ENCODE measurements at places on chromosomes 1 and 21.

DNA sequence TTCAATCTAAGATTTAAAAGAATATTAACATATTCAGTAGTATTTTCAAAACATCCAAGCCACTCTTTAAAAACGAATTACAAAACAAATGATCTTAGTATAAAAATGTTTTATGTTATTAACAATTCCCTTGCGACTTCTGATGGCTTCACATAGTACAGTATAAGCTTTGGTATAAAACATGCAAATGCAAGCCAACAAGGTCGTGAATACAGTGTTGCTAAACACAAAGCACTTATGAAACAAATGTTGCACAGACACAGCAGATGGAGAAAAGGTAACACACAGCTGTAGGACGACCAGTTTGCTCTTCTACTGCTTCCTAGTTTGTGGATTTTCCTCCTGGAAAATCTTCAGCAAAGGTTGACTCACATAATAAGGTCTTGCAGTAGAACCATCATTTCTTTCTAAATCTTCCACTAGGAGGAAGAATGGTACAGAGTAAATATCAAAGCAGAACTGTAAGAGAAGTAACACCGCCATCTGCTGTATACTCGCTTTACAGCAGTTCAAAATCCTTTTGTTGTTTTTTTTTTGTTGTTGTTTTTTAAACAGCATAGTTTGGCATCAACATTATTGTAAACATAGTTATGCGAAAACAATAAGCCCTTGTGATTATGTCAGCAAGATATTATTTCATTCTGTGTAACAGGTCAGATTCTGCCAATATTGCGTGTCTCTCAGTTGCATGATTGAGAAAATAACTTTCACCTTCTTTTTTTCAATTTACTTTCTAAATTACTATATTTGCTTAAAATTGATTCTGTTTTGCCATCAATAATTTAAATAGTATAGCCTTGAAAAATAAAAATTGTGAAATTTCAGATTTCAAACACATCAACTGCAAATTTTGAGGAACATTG is 69.5 kb downstream of the LHX8 start:
- no peak for DNase-seq

GRCh38 chr1:85151446-85151845 is 49.4 kb downstream of the SYDE2 start:
- DNase-seq: no peak

DNA sequence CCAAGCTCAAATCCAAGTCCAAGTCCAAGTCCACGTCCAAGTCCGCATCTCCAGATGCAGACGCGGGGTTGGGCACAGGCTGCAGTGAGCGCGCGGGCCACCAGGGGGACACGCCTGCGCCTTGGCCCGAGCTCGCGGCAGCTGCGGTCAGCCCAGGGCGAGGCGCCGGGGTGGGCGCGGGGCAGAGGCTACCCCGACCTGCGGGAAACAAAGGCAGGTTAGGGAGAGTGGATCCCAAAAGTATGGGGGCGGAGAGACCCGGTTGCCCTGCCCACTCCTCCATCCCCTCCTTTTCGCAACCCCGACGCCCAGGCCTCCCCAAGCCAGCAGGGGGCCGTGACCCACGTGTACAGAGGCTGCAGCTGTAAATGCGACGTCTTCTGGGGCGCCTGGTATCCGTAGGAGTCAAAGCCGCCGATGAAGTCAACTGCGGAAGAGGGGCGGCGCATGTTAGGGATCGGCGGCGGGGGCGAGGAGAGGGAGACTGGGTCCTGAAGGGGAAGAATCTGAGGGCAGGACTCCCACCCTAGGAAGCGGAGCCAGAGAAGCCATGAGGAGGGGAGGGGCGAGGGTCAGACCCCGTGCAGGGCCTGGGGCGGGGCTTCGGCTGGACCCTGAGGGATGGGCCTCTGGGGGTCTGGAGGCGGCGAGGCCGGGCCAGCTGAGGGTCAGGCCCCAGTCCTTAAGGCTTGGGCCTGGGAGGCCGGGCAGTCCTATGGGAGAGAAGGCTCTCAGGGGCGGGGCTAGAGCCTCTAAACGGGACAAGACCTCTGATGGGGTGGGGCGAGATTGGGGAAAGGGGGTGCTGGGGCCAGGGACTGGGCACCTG is 58.0 kb downstream of the NKAIN1 start:
- DNase-seq: no peak

- no peak for DNase-seq
These were observed 22.4 kb downstream of the ARHGEF19 start for GRCh38 chr1:16189921-16190621.

DNA sequence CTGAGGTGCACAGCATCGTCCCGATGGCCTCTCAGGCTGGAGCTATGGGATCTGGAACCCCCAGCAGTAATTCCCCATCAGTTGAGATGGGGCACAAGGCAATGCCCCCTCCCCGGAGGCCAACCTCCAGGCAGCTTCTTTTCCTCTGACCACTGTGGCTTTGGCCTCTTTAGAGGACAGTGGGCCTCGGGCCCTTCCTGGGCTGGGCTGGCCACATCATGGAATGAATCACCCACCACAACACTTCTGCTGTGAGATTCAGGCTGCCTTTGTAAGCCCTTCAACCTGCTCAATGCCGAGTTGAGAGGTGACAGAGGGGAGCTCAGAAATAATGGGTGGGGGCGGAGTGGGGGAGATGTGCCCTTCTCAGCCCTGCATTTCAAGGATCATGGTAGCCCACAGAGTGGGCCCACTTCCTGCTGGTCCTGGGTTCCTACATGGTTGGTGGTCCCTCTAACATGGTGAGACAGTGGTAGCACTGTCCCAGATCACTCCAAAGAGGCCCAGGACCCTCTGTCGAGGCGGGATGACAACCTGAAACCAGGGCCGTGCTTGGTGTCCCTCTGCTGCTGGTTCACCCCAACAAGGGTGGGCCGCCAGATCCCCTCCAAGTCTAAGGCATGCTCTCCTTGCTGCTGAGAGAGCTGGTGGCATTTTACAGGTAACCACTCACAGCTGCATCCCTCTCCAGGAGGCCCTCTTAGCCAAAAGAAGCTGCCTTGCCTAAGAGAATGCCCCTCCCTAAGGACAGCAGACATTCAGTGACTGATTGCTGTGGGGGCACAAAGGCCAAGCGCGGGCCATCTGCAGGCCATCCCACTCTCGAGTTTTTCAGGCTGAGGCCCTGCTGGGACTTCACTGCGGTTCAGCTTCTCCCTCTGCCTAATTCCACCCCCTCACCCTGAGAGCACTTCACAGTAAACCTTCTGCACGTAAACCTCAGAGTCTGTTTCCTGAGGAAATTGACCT is 29.7 kb upstream of the EVA1B start:
- no peak for DNase-seq

- DNase-seq: peak; percentile 73
These were observed 78.6 kb upstream of the SOD1 start for GRCh38 chr21:31580866-31581276.

- DNase-seq: no peak
These were observed 140.9 kb downstream of the KCNT2 start for GRCh38 chr1:196467230-196467925.

DNA sequence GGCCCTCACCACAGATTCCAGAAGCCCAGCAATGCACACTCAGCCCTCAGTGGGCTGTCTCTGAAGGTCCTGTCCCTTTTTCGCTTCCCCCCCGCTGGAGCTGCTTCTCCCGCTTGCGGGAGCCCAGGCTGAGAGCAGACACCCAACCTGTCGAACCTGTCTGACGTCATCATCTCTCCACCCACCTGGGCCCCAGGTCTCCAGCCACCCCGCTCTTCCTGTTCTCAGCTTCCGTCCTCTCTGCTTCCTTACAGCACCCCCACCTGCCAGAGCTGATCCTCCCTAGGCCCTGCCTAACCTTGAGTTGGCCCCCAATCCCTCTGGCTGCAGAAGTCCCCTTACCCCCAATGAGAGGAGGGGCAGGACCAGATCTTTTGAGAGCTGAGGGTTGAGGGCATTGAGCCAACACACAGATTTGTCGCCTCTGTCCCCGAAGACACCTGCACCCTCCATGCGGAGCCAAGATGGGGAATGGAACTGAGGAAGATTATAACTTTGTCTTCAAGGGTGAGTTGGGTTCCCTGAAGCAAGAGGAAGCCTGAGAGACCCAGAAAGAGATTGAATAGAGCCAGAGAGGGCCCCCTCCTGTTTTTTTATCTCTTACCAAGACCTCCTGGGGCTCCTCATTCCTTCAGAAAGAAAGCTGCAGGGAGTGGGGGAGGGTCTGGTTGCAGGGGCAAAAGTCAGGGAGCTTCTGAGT is at the start of gene RAB25:
Gene RAB25 (plus strand): TSS at position 224 of the 700 bp plus-strand sequence. CDS start 241 bp downstream, at position 465.
- DNase-seq: no peak

Data from stimulated activated CD4-positive, alpha-beta T cell treated with anti-CD3 and anti-CD28 coated beads, Interleukin-1b, Interleukin-23, amount 100 ng/mL, for 1 hour (primary cell).